Gastrocnemius medialis (tissue), 4 donors: ENCODE measurements at places on chromosomes 7 and 10.
A peak's percentile ranks its signal among the peaks of the same experiment; 100 is the strongest.

GRCh38 chr7:23380961-23381360 lies 81.8 kb downstream of the MALSU1 start:
- DNase-seq, result no peak
- H3K27ac ChIP-seq, result no peak overlapping the region
- H3K36me3 ChIP-seq, result no peaks in the 10 kb centered on the region
- no peaks in the 10 kb centered on the region for H3K27me3 ChIP-seq
- no peaks in the 10 kb centered on the region for H3K4me1 ChIP-seq

DNA sequence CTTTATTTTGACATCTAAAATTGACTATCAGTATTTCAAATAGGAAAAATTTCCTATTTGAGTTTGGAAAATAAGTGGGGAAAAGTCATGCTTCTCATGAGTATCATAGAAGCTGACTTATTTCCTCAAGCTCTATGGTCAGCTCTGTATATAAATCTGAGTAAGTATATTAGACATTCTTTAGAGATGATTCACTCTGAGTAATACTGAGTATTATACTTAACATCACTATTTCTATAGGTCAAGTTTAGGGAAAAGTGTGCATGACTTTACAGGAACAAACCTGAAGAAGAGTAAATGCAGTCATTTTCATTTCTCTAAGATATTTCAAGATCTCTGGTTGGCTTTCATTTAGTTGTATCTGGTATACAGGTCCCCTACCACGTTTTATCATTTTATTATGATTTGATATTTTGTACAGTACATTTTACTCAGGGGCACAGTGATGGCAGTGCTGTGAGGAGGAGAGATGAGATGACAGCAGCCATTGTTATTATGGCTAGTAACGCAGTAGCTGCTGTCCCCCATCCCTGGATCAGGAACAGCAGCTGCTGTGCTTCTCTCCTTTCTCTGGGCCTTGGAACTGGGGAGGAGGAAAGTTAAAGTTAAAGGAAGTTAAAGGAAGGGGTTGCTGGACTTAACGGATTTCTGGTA lies 15.2 kb downstream of the SND1 start:
- no peaks in the 10 kb centered on the region for H3K4me1 ChIP-seq
- H3K27ac ChIP-seq, result no peak overlapping the region
- no peaks in the 10 kb centered on the region for H3K36me3 ChIP-seq

DNA sequence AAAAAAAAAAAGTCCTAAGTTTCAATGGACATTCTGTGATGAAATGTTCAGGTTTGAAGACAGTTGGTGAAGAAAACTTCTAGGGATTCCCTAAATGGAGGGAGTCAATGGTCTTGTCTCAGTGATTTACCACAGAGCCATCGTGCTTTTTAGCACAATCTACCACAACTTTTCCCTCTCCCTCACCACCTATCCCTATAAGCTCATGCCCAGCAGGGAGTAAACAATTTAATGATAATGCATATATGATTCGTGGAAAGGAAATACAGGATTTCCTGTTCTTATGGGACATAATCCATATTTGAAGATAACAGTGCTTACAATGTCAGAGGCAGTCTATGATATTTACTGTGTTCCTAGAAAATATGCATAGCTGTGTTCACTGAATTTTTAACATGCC lies 38.4 kb upstream of the CD36 start:
- H3K4me3 ChIP-seq, result no peak overlapping the region
- peaks cover 52% of the 10 kb centered on the region for H3K4me1 ChIP-seq
- DNase-seq, result no peak
- peak overlapping the region; percentile 82 for H3K27ac ChIP-seq
- H3K36me3 ChIP-seq, result no peaks in the 10 kb centered on the region

DNA sequence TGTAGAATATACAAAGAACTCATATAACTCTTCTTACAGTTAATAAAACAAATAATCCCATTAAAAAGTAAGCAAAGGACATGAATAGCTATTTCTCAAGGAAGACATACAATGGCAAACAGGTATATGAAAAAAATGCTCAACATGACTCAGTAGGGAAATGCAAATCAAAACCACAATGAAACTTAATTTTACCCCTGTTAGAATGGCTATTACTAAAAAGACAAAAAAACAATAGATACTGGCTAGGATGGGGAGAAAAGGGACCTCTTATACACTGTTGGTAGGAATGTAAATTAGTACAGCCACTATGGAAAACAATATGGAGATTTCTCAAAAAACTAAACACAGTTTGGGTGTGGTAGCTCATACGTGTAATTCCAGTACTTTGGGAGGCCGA lies 37.8 kb downstream of the HERPUD2 start:
- H3K36me3 ChIP-seq, result no peaks in the 10 kb centered on the region
- no peaks in the 10 kb centered on the region for H3K27me3 ChIP-seq
- H3K4me3 ChIP-seq, result no peak overlapping the region

- no peaks in the 10 kb centered on the region for H3K36me3 ChIP-seq
- no peak overlapping the region for H3K4me3 ChIP-seq
- H3K27me3 ChIP-seq, result no peaks in the 10 kb centered on the region
- no peaks in the 10 kb centered on the region for H3K4me1 ChIP-seq
Observed at GRCh38 chr7:12584930-12585329, 14.4 kb downstream of the SCIN start.

DNA sequence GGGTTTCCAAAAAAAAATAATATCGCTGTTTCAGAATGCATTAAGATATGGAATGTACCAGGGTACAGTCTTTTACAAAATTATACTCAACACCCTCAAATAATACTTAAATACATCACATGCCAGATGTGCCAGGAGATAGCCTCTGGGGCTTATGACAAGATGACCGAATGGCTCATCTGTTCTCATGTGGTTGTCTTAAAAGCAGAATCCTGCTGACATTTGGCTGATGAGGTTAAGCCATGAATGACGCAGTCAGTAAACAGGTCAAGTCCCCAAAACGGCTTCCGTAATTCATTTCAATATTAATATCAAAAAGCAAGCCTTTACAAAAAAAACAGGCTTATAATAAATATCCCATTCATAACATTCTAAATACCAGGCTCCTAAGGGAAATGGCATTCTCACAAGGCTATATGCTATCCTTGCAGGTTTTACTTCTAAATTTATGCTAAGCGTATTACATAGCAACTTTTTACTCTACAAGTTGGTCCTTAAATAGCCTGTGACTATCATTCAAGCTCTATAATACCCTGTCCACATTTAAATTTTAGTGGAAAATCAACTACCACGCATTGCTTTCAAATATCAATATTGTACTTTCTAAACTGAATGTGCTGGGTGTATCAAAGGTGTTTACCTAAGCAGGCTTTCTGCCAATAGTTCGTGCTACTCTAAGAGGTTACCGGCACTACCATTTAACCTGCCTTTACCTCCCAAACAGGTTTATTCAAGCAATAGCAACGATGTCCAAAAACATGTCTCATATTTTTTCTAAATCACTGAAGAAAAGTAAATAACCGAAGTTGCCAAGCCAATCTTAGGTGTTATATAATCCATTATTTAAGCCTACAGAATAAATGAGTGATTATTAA lies 15.6 kb downstream of the SMURF1 start:
- H3K4me3 ChIP-seq, result no peak overlapping the region
- H3K4me1 ChIP-seq, result peaks cover 62% of the 10 kb centered on the region
- no peaks in the 10 kb centered on the region for H3K27me3 ChIP-seq

- no peaks in the 10 kb centered on the region for H3K36me3 ChIP-seq
- DNase-seq, result no peak
- peaks cover 9% of the 10 kb centered on the region for H3K4me1 ChIP-seq
Observed at GRCh38 chr7:111240371-111240770, 149.4 kb downstream of the LRRN3 start.

DNA sequence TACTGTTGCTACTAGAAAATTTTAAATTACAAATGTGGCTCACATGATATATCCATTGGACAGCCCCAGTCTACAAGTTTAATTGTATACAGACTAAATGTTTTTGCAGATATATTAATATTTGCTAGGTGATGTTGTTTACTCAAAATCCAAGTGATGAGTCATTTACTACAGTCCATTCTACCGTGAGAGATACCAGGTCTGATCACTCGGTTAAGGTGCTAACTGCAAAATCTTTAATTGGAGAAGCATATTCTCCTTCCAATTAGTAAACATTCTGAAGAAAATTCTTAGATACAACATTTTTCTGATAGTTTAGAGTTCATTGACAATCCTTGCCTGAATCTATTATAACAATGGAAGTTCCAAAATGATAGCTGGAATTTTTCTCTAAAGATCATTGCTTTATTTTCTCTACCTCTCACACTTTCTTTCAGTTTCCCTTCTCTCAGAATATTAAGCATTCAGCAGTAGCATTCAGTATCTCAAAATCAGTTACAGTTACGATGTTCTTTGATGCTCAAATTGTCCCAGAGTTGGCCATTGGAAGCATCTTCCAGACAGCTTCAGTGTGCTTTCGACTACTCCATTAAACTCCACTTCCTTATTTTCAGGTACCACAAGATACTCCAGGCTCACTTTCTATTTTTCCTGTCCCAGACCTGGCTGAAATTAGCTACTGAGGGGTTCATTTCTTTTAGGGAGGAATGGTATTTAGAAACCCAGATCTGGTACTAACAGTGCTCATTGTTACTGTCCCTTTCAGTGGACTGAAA lies 2.3 kb downstream of the ABCB1 start:
- no peak for DNase-seq
- no peaks in the 10 kb centered on the region for H3K36me3 ChIP-seq
- H3K27ac ChIP-seq, result no peak overlapping the region
- H3K27me3 ChIP-seq, result peaks cover 20% of the 10 kb centered on the region

- H3K27me3 ChIP-seq, result no peaks in the 10 kb centered on the region
- H3K4me3 ChIP-seq, result no peak overlapping the region
- no peak for DNase-seq
- no peaks in the 10 kb centered on the region for H3K4me1 ChIP-seq
- no peak overlapping the region for H3K27ac ChIP-seq
Observed at GRCh38 chr7:79507131-79507530, 53.7 kb upstream of the MAGI2 start.

- H3K27me3 ChIP-seq, result no peaks in the 10 kb centered on the region
- H3K36me3 ChIP-seq, result no peaks in the 10 kb centered on the region
- no peak for DNase-seq
- no peak overlapping the region for H3K27ac ChIP-seq
Observed at GRCh38 chr10:107144490-107144889, 20.0 kb downstream of the SORCS1 start.

DNA sequence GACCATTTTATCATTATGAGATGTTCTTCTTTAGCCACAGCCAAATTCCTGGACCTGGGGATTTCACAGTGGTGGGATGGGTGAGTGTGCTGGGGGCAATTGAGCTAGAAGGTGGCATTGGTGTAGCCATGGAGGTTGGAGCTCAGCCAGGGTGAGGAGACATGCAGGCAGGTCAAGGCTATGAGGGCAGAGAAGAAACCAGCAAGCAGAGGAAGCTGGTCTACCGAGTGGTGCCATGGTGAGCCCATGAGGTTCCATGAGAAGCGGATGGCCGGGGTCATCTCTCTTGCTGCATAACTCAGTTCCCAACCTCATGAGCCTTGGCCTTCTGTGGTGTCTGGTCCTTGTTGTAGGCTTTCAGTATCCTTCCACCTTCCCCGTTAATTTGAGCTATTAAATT lies 91.4 kb downstream of the CARD11 start:
- DNase-seq, result no peak
- H3K36me3 ChIP-seq, result no peaks in the 10 kb centered on the region
- H3K4me3 ChIP-seq, result no peak overlapping the region
- no peaks in the 10 kb centered on the region for H3K4me1 ChIP-seq

- no peaks in the 10 kb centered on the region for H3K27me3 ChIP-seq
- H3K27ac ChIP-seq, result no peak overlapping the region
- no peaks in the 10 kb centered on the region for H3K36me3 ChIP-seq
- no peak for DNase-seq
- H3K4me1 ChIP-seq, result no peaks in the 10 kb centered on the region
- no peak overlapping the region for H3K4me3 ChIP-seq
Observed at GRCh38 chr7:1740214-1740613, 70.1 kb downstream of the ELFN1 start.

- H3K27ac ChIP-seq, result no peak overlapping the region
- H3K36me3 ChIP-seq, result no peaks in the 10 kb centered on the region
- DNase-seq, result no peak
- no peaks in the 10 kb centered on the region for H3K4me1 ChIP-seq
- H3K4me3 ChIP-seq, result no peak overlapping the region
- H3K27me3 ChIP-seq, result no peaks in the 10 kb centered on the region
Observed at GRCh38 chr10:127368101-127368500, 171.7 kb upstream of the INSYN2A start.

DNA sequence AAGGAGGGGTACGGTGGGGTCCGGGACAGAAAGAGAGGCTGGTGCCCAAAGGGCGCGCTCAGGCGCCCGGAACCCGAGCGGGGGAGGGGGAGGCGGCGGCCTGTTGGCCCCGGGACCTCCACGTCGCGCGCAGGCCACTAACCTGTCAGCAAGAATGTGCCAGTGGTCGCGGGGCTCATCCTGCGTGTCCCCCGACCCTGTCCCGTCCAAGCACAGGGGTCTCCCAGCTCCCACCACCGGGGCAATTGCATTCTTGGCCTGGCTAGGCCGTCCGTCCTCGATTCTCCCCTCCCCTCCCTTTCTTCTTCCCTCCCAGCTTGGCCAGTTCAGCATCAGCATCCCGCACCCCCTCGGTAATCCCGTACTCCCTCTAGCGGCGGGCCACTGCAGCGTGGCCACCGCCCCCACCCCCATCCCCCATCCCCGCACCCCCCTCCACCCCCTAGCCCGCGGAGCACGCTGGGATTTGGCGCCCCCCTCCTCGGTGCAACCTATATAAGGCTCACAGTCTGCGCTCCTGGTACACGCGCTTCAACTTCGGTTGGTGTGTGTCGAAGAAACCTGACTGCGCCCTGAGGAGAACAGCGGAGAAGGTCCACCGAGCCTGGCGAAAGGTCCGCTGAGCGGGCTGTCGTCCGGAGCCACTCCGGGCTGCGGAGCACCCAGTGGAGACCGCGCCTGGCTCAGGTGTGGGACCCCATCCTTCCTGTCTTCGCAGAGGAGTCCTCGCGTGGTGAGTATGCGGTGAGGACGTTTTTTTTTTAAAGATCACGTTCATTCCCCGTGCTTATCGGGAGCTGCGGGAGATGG lies at the start of gene SGCE:
SGCE (minus strand) TSS at position 286 of the 810 bp plus-strand sequence; CDS start at position 251, 35 bp downstream.
- H3K27ac ChIP-seq, result peak within 1 kb of the TSS; percentile 58
- H3K4me3 ChIP-seq, result peak within 1 kb of the TSS; percentile 49
- no peaks in the 10 kb centered on the region for H3K36me3 ChIP-seq

DNA sequence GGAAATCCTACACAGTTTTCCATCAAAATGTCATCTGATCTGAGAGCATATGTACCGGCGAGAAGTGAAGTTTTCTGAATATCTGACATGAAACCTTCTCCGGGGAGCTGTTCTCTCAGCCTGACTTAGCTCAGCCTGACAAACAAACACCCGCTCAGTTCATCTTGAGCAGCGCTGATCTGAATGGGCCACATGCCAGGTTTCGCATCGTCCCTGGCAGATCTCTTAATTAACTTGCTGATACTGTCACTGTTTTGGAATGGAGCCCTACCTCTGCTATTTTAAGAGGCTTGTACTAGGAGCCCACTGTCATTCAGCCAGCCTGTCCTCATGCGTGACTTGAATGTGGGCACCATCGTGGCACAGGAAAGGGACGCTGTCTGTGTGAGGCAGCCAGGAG lies 109.2 kb downstream of the STRA8 start:
- no peaks in the 10 kb centered on the region for H3K27me3 ChIP-seq
- DNase-seq, result peak; percentile 18
- H3K36me3 ChIP-seq, result no peaks in the 10 kb centered on the region
- H3K27ac ChIP-seq, result no peak overlapping the region
